ENCODE measurements at places on chromosomes 5 and 9.

GRCh38 chr9:79300068-79300467 lies 271.7 kb upstream of the TLE4 start:
- DNase-seq: no peak

GRCh38 chr9:136779808-136780207 lies 11.3 kb upstream of the TMEM141 start:
- DNase-seq: no peak

DNA sequence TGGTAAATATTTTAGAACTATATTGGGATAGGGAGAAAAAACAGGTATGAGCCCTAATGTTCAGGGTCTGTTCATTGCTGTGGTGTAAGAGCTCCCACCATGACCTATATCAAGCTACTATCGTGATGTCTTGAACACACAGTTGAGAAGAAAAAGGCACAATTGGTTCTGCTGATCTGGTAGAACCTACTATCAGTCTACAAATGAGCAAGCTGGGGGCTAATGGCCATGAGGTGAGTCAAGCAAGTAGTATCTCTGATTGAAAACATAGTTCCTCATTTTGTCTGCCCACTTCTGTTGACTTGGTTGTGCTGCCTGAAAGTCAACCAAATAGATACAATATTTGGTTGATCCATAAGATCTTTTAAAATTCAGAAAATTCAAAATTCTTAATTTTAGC lies 1026.3 kb downstream of the CDH12 start:
- no peak for DNase-seq

DNA sequence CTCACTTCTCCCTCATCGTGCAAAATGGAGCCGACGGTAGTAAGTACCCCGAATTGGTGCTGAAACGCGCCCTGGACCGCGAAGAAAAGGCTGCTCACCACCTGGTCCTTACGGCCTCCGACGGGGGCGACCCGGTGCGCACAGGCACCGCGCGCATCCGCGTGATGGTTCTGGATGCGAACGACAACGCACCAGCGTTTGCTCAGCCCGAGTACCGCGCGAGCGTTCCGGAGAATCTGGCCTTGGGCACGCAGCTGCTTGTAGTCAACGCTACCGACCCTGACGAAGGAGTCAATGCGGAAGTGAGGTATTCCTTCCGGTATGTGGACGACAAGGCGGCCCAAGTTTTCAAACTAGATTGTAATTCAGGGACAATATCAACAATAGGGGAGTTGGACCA lies 979 bp downstream of the PCDHGA12 start:
- no peak for DNase-seq

- no peak for DNase-seq
Measured at GRCh38 chr9:120416781-120417427, 163.1 kb downstream of the CDK5RAP2 start.

GRCh38 chr9:130053504-130054324 lies at the start of gene GPR107:
GPR107 (plus strand) TSS chr9:130053906; CDS start chr9:130053933, 27 bp downstream.
- no peak for DNase-seq

DNA sequence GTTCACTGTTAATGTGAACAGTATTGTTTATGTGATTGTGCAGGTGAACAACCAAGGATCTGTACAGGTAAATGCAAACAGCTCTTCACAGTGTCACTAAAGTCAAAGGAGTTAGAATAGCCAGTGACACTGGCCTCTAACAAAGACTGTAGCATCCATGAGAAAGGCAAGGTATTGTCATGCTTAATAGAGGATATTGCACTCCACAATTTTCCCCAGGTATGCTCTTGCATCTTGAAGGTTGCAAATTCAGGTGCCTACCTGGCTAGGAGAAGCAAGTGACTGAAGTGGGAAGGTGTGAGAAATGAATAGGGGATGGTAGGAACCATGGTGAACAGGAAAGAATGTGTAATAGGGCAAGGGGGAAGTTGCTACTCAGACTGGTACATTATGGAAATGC lies 101.2 kb upstream of the EFNA5 start:
- no peak for DNase-seq

DNA sequence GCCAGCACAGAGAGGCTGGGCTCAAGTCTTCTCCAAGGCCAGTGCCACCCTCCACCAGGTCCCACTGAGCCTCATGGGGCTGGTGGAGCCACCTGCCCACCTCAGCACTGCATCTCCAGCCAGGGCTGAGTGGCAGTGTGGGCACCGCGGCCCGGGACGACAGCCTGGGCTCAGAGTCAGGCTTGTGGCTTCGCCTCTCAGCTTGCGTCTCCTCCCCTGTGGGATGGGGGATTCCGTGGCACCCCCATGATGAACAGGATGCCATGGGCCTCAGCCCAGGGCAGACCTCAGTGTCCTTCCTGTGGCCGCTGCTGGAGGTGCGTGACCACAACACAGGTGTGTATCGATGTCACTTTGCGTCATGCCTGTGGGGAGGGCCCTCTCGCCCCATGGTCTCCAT lies 136.4 kb upstream of the PPP1R26 start:
- DNase-seq: no peak

- DNase-seq: no peak
Measured at GRCh38 chr5:52725808-52726207, 61.9 kb upstream of the ITGA1 start.

All from Jurkat, Clone E6-1 (cell line).